ENCODE measurements at places on chromosomes 16 and 17. TPM values are rescaled to one million over a fixed set of nuclear protein-coding genes. Genes with fewer than 3 reads are reported as not detected.
A peak's percentile ranks its signal among the peaks of the same experiment; 100 is the strongest.

GRCh38 chr17:79019632-79020584 is 4.1 kb upstream of the C1QTNF1 start:
- DNase-seq = peak; percentile 78
- peaks cover 15% of the 10 kb centered on the region for H3K4me1 ChIP-seq
- H3K27me3 ChIP-seq = peaks cover 2% of the 10 kb centered on the region

- no peak overlapping the region for H3K4me3 ChIP-seq
- DNase-seq = no peak
These were observed 144.1 kb upstream of the CES5A start for GRCh38 chr16:56019274-56019673.

DNA sequence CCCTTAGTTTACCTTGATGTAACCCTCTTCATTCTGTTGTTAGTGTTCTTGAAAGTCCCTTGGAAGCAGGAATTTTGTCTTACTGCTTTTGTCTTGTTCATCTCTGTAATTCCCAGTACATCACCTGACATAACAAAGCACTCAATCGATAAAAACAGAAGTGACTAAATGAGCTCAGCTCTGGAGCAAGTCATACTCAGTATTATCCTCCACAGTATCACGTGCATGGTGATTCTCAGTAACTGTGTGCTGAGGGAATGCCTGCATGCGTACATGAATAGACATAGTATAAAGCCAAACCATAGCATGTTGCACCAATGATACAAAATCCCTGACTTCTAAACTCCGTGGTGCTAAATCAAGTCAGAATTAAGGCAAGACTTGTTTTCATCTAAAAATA is 7.2 kb downstream of the KRT38 start:
- peaks cover 6% of the 10 kb centered on the region for H3K27me3 ChIP-seq
- H3K4me3 ChIP-seq = no peak overlapping the region
- H3K27ac ChIP-seq = no peak overlapping the region
- H3K4me1 ChIP-seq = peaks cover 5% of the 10 kb centered on the region
- no peak for DNase-seq

DNA sequence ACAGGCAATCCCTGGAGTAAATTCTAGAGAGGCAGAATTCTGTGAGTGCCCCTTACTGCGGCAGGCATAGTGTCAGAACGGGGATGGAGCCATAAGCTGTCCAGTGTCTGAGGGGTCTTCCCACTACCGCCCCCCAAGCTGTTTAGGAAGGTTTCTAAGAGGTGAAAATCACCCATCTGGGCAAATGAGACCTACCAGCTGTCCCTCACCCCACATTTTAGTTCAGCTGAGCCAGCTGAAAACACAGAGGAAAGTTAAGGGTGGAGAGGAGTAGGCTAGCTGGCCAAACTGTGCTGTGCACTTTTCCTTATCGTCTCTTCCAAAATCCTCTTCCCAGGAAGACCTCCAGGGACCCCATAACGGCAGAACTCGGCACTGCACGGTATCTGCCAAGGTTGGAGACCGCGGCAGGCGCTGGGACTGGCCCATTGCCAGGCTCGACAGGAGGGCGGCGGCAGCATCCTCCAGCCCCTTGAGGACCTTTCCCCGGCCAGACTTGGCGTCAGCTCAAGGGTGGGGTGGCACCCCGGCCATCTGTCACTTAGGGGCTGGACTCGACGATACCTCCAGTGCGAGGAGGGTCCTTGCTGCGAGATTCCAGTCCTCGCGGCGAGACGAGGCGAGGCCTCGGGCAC is 955 bp downstream of the ACLY start:
- peaks cover 9% of the 10 kb centered on the region for H3K36me3 ChIP-seq
- H3K27ac ChIP-seq = peak overlapping the region; percentile 73
- H3K4me1 ChIP-seq = peaks cover 27% of the 10 kb centered on the region

DNA sequence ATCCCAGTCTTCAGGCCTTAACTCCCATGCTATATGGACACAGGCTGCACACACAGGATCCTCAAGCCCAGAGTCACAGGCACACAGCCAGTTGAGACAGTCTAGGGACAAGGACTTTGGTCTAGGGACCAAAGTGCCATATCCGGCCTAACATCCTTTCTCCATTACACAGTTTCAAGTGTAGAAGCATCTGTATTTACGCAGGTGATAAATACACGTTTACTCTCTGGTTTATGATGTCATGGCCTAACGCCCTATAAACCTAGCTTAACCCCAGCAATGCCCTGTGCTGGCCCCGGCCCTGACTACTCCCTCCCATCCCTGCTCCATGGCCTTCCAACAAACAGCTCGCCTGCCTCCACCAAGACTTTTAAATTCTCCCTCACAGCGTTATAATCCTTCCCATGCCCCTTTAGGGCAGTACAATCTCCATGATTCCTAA is 17.1 kb downstream of the CUEDC1 start:
- no peak overlapping the region for H3K27ac ChIP-seq
- no peaks in the 10 kb centered on the region for H3K36me3 ChIP-seq
- H3K4me1 ChIP-seq = peaks cover 30% of the 10 kb centered on the region

DNA sequence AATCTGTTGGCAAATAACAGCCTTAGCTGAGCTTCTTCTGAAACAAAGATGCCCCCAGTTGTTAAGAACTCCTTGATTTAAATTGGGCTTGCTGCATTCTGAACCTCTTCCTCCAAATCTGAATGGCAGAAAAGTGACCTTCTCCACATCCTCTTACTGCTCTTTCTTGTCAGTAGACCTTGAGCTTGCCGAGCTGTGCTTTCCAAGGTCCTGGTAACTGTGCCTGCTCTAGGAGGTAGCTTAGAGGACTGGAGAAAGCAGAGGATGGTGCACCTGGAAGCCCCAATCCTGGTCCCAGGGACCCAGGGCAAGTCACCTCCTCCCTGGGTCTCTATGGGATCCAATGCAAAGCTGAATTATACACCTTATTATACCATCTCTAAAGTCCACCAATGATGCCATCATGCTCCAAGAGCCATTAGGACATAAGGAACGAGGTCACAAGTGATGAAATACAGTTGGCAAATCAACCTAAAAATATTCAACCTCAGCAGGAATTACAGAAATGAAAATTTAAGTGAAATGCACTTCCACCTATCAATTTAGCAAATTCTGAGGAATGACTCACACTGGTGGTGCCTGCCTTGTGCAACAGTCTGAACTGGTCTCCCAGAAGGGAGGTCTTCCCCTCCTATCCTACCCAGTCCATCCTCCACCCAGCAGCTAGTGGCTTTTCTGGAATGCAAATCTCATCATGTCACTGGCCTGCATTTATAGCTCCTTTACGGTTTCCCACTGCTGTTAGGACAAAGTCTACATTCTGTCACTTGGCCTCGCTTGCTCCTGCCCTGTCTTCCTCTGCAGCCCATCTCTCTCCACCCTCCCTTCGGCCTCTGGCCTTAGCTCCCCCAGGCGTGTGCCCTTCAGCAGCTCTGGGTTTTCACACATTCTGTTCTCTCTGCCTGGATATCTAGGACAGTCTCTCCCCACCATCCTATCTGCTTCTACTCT is 36.6 kb downstream of the TOM1L2 start:
- no peaks in the 10 kb centered on the region for H3K36me3 ChIP-seq
- peak; percentile 92 for DNase-seq
- H3K27ac ChIP-seq = peak overlapping the region; percentile 51
- H3K4me3 ChIP-seq = no peak overlapping the region
- H3K4me1 ChIP-seq = peaks cover 27% of the 10 kb centered on the region
- no peaks in the 10 kb centered on the region for H3K27me3 ChIP-seq

DNA sequence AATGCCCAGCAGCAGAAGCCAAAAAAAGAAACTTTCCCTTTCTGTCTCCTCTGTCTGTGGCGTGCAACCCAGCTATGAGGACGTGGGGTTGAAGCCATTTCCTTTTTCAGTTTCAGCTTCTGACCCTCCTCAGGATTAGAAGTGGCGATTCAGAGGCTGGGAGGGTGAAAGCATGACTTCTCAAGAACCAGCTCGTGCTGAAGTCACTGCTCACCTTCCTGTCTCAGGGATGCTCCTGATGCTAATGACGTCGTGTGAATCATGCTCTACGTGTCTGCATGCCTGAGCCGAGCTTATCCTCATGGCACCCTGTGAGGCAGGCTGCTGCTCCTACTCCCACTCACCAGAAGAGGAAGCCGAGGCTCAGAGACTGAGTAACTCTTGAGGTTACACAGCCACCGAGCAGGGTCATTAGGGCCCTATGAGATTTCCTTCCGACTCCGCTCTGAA is 5.7 kb upstream of the LPO start:
- no peak overlapping the region for H3K27ac ChIP-seq
- peaks cover 14% of the 10 kb centered on the region for H3K27me3 ChIP-seq
- no peak overlapping the region for H3K4me3 ChIP-seq
- H3K36me3 ChIP-seq = no peaks in the 10 kb centered on the region

TOM1L1 gene
- 20.1 TPM for total RNA-seq

B9D1 gene
- total RNA-seq = 42.5 TPM

TTLL6 gene
- not detected for total RNA-seq

CDRT4 gene
- total RNA-seq = 0.56 TPM
